Activated CD8-positive, alpha-beta memory T cell treated with anti-CD3 and anti-CD28 coated beads for 4 hours (primary cell): ENCODE measurements at places on chromosomes 4 and X.

DNA sequence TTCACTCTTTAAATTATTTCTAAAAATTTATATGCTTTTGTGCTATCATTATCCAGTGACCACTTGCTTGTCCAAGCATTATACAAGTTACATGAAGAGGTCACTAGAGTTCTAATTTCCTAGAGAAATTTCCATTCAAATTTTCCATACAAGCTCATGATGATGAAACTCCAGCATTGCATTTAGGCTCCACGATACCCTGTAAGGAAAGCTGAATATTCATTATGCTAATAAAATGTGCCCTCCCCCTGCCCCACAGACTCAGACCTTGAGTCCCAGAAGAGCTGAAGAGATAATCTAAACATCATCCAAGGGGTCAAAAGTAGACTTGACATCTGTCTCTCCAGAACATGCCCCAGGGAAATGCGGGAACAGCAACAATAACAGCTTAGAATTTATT, 19.6 kb upstream of the FAM156A start:
- no peak for DNase-seq

DNA sequence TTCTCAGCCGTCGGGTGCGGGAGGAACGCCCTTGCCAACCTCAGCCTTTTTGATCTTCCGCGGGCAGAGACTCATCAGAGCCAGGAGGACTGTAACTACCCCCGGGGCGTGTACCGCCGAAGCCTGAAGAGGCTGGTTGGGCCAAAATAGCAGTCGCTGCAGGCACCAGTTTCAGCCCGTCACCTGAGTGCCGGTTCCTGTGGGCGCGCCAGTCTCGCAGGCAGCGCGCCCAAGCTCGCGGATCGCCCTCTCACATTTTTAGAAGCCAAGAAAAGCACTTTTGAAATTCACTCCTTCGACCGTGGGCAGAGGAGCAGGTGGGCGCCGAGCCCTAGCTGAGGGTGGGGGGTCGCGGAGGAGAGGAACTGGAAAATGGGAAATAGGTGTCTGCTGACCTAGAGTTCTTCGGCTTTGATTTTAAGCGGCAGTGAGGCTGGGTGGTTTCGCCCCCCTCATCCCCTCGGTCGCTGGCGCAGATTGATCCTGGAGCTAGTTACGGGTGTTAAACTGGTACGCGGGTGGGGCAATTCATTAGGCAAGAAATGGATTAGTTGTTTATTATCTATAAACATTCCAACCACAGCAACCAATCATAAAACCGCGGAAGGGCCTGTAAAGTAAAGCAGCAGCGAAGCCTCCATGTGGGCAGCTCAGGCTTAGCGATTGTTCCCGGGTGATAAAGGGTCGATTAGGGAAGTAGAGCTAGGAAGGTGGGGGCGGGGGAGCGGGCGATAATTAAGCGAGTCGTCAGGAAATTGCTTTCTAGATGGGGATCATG, 69.2 kb downstream of the FBXO8 start:
- no peak for DNase-seq

GRCh38 chrX:44876086-44876485, 3.1 kb downstream of the KDM6A start:
- no peak for DNase-seq

GRCh38 chr4:109818268-109818667, 2.7 kb downstream of the GAR1 start:
- no peak for DNase-seq

DNA sequence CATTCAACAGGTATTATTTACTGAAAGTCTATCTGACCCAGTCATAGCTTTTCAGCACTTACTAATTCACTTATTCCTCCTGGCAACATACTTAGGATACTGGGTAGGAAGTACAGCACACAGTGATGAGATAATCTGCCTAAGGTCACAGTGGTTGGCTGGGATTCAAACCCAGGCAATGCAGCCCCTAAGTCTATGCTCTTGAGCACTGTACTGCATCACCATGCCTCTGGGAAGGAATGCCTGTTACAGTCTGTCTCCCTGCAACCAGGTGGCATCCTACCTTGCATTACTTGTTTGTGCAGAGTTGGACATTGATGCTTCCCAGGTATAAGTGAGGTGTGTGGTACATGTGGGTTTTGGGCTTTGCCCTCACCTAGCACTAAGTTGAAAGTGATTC, 21.5 kb upstream of the LRAT start:
- no peak for DNase-seq
